ENCODE measurements at places on chromosomes 13 and 19.

- no peak for DNase-seq
Observed at GRCh38 chr13:35014606-35015213, 72.6 kb downstream of the NBEA start.

DNA sequence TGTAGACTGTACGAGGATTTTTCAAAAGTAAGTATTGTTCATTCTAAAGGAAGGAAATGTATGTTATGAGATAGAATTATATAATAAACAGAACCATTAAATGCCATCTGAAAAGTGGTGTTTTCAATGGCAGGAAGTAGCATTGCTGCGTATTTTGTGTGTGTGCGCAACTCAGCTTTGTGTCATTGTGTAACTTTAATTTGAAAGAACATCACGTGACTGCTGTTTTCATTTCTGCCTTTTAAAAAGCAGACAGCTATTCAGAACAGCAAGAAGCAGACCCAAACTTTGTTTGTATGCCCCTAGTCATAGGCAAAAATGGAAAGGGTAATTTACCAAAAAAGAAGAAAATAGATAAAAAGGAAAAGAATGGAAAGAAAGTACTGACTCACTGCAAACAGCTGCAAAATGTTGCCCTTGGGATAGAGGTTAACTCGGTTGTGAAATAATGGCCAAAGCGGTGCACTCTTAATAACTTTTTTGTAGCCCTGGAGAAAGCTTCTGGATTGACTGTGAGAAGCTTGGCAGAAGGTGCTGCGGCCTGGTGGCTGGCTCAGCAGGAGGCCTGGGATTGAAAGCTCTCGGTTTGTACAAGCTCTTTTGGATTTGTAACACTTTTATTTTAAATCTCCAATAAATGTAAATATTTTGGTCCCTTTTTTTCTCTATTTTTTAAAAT, 97.3 kb downstream of the GGACT start:
- DNase-seq: no peak

DNA sequence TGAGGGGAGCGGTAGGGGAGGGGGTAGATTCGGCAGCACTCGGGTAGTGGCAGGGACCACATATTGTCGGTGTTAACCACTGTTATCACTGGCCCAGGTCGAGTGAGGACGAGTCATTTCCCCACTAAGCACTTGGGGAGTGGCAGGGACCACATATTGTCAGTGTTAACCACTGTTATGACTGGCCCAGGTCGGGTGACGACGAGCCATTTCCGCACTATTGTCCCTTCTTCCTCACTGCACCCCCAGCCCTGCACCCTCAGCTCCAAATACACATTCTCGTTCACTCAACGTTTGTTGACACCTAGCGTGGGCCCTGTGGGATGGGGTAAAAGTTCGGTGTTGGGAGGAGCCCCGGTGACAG, 467 bp upstream of the CLN5 start:
- DNase-seq: peak; percentile 61

GRCh38 chr13:51148952-51149573, 38.0 kb upstream of the C13orf42 start:
- DNase-seq: no peak

DNA sequence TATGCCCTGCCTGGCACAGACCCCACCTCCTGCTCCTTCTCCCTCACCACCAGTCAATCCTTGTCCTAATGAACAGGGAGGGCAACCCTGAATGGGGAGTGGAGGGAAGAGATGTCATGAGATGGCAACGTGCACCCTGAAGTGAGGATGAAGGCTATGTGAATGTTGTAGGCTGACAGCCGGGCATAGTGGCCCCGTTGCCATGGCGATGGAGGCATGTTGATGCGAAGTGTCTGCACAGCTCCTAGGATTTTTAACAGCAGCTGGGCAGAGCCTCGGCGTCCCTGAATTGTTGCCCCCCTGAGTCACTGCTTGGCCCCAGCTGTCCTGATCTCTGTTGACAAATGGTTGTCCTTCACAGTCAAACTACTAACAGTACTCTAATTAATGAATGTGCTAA, 4.8 kb upstream of the ALOX5AP start:
- DNase-seq: no peak

- no peak for DNase-seq
Observed at GRCh38 chr13:80975903-80976302, 635.0 kb upstream of the SPRY2 start.

- DNase-seq: no peak
Observed at GRCh38 chr19:32017176-32017953, 328.0 kb upstream of the ZNF507 start.

- no peak for DNase-seq
Observed at GRCh38 chr13:33825083-33825482, 7.1 kb downstream of the RFC3 start.
